Fibroblast of skin of left quadriceps (primary cell): ENCODE measurements at places on chromosomes 7 and 10.
A peak's percentile ranks its signal among the peaks of the same experiment; 100 is the strongest.

GRCh38 chr7:139993169-139993568, 69.6 kb downstream of the PARP12 start:
- no peak for DNase-seq

- DNase-seq: no peak
Measured at GRCh38 chr7:65960351-65961074, 21.5 kb downstream of the GUSB start.

DNA sequence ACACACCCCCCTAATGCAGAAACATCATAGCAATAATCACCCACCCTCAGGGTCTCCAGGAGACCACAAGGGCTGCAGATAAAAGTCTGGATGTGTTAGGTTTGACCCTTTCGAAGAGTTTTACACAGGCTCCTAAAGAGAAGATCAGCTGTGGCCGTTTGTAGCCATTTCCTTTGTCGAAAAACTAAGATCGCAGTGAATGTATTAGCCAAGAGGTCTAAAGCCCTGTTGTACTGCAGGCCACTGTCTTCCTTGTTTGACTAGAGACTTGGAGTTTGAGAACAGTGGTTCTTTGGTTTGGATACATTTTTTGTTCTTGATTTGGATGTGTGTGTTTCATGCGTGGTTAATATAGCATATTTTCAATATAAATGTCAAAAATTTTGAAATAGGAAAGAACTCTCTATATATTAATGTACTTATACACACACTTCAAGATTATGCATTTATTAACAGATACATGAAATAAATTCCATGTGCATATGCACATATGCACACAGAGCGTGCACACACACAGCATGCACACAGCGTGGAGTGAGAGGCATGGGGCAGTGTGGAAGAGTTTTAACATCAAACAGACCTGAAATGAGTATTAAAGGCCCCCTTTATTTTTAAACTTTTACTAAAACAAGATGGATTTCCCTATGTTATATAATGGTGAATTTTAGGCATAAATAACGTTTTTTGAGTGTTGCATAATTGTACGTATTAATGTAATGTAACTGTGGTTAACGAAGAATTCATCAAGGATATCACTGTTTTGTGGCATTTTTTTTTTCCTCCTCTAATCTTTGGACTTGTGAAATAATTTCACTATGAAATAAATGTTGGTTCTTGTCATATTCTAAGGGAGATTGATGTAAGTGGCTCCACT, 2.2 kb downstream of the IKZF1 start:
- DNase-seq: no peak

- no peak for DNase-seq
Measured at GRCh38 chr7:6306471-6306870, 34.0 kb upstream of the CYTH3 start.

DNA sequence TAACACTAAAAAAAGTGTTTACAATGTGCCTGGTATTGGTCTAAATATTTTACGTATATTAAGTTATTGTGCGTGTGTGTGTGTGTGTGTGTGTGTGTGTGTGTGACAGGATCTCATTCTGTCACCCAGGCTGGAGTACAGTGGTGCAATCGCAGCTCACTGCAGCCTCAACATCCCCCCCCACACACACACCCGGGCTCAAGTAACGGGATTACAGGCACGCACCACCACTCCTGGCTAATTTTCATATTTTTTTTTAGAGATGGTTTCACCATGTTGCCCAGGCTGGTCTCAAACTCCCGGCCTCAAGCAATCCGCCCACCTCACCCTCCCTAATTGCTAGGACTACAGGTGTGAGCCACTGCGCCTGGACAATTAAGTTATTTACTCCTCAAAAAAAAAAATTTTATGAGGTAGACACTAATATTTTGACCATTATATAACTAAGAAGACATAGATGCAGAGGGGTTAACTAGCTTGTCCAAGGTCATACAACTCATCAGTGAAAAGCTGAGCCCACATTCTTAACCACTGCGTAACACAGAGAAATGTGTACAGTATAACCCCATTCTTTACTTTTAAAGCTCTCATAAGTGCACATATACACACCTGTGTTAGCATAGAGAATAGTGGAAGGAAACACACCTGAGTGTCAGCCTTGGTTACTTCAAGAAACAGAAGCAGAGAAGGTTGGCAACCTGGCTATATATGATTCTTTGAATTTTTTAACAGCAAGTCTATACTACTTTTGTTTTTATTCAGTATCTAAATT, 35.0 kb downstream of the DNAJC12 start:
- DNase-seq: no peak

- no peak for DNase-seq
Measured at GRCh38 chr10:131537281-131537680, 225.8 kb upstream of the TCERG1L start.

GRCh38 chr10:4707221-4707620, 118.8 kb upstream of the AKR1E2 start:
- DNase-seq: no peak

DNA sequence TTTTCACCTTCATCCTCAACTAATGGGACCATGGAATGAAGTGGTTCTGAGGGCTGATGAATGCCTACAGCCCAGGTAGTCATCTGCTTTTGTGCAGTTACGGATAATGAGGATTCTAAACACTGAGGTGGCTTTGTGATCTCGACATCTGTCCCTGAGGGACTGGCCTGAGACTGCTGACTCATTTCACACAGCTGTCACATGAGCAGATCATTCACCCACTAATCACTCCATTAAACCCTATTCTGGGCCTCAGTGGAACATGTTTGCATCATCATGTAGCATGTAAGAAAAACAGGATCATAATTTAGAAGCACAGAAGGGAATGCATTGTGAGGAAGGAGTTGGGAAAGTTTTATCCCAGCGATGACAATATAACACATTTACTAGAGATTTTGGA, 79.4 kb upstream of the FEZF1 start:
- DNase-seq: no peak

DNA sequence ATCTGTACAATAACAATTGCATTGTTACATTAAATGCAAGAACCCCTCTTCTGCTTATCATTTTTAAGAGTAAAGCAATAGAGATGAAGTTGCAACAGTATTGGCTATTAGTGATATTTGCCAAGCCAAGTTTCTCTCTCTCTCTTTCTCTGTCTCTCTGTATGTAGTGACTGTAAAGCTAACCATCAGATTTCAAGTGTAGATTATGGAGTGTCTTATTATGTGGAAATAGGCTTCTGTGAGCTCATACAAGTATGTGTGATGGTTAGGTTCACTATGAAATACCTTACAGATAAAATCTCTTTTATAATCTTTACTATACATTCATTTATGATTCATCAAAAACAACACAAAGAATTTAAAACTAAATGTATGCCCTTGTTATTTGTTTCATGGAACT, 28.6 kb upstream of the NRP1 start:
- no peak for DNase-seq

GRCh38 chr7:39693812-39694211, 70.4 kb downstream of the RALA start:
- no peak for DNase-seq

- no peak for DNase-seq
Measured at GRCh38 chr7:151181011-151181431, 6.0 kb downstream of the ASB10 start.

DNA sequence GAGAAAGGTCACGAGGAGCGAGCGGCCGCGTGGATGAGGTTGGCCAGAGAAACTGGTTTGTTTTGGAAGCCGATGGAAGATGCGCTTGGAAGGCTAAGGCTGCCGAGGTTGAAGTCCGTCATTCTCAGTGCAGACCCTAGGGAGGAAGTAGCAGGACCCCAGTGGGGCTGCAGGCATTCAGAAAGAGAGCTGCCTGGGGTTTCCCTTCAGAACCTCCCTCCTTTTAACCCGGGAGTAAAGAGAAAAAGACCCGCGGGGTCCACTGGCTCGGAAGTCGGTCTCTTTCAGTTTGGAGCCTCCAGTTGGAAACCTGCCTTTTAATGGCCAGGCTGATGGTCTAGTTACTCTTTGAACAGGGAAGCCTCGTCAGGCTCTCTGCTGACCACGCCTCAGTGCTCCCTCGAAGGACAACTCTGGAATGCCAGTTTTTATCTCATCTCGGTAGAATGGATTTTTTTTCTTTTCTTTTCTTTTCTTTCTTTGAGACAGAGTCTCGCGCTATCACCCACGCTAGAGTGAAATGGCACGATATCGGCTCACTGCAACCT, 188.6 kb downstream of the CUX1 start:
- DNase-seq: no peak

- DNase-seq: no peak
Measured at GRCh38 chr10:19097151-19097550, 48.5 kb downstream of the MALRD1 start.

DNA sequence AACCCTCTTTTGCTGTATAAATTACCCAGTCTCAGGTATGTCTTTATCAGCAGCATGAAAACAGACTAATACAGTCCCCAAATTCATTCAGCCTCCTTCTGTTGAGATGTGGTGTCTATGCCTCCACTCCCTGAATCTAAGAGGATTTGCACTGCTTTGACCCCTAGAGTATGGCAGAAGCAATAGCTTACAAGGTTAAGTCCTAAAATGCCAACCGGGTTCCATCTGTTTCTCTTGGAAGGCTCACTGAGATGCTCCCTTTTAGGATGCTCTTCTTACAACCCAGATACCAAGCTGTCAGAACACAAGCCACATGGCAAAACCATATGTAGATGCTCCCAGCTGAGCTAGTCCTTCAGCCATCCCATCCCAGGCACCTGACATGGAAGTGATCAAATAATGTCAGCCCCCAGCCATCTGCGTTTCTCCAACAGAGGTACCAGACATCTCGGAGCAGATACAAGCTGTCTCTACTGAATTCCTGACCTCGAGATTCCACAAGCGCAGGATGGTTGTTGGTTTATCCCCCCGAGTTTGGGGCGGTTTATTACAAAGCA, 20.2 kb downstream of the CALN1 start:
- no peak for DNase-seq

- DNase-seq: no peak
Measured at GRCh38 chr7:98211221-98211675, at the start of gene BHLHA15. Gene BHLHA15 (plus strand): TSS chr7:98211439. CDS start chr7:98212310, 871 bp downstream.

DNA sequence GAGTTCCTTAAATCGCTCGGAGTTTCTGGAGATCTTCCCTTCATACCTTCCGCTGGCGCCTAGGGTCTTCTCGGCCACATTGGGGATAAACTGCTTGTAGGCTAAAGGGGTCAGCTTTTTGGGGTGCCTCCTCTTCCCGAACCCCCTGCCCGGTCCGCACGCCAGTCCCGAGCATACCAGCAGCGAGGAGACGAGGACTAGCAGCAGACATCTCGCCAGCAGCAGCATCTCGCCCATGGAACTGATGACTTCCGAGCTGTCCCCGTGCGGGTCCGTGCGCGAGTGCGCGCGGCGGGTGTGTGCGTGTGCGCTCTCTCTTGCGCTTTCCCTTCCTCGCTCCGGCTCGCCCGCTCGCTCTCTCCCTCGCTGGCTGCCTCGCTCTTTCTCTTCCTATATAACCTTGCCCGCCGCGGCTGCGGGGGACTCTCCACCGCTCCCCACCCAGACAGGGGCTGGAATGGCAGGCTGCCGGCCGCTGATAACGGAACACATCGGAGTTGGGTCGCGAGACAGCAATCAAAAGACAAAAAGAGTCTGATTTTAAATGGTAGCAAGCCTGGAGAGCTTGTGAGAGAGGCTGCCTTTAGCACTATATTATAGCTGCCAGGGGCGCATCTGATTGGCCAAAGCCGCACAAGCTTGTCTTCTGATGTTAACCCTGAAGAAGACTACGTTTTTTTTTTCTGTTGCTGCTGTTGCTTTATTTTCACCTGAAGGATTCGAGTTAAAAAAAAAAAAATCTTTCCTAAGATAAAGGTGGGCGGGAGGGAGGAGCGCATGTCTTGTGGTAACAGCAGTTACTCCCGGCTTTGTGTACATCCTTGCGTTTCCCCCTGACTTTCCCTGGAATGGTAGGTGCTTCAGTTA, at the start of gene SHH:
SHH (minus strand) TSS at position 569 of the 867 bp plus-strand sequence; CDS start at position 228, 341 bp downstream.
- DNase-seq: no peak

- DNase-seq: no peak
Measured at GRCh38 chr10:84241185-84241790, at the start of gene LRIT1. Gene LRIT1 (minus strand): TSS chr10:84241546. CDS start chr10:84241439, 107 bp downstream.

GRCh38 chr7:96135241-96135640, 186.7 kb downstream of the SLC25A13 start:
- no peak for DNase-seq

GRCh38 chr7:154546946-154547587, 455.9 kb downstream of the PAXIP1 start:
- no peak for DNase-seq

- DNase-seq: no peak
Measured at GRCh38 chr7:37016064-37016878, 292.0 kb upstream of the AOAH start.

DNA sequence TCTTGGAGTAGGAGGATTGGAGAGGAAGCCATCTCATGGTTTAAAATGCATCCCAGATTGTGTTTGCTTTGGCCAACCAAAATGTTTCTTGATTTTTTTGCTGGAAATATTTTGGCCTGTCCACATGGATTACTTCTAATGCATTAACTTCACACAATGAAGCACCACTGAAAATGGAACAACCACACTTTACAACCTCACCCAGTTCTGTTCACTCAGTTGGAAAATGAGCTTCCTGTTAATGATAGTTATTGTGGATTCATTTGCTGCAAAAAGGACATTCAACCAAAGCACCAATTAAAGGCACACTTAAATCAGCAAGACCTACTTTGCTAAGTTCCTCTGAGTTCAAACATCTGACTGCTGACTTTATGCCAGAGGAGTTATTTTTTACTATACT, 11.3 kb upstream of the A1CF start:
- no peak for DNase-seq

DNA sequence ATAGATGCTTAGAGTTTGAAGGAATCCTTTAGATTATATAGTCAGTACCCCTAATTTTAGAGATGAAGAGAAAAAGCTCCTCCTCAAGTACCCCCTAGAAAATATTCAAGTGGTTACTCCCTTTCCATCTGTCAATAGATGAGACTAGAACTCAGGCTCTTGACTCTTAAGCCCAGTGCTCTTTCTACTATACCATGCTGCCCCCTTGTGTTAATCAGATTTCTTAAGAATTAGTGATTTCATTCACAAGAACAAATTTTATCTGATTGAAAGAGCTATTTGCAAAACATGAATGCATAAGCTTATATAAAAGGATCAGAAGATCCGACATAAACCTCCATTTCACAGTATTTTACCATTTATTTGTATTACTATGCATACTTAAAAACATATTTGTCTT, 179.3 kb downstream of the TFEC start:
- DNase-seq: peak; percentile 32

- no peak for DNase-seq
Measured at GRCh38 chr7:78315119-78315518, 516.5 kb downstream of the PHTF2 start.

- no peak for DNase-seq
Measured at GRCh38 chr7:151312831-151313809, 28.5 kb upstream of the NUB1 start.

GRCh38 chr10:108850138-108850854, 1073.0 kb downstream of the XPNPEP1 start:
- DNase-seq: no peak

- DNase-seq: no peak
Measured at GRCh38 chr7:96670338-96671289, 39.0 kb downstream of the SEM1 start.
